Fibroblast of lung (primary cell): ENCODE measurements at places on chromosomes 5 and 9. TPM values are rescaled to one million over a fixed set of nuclear protein-coding genes. Genes with fewer than 3 reads are reported as not detected.
A peak's percentile ranks its signal among the peaks of the same experiment; 100 is the strongest.

IFNA8 gene
- polyA plus RNA-seq: not detected in 2 replicates

PTGR1 gene
- 137 and 191 TPM in 2 replicates for polyA plus RNA-seq

CEP72 gene
- polyA plus RNA-seq: 0.92 and 2.4 TPM in 2 replicates

GHR gene
- polyA plus RNA-seq: 1.9 and 2.4 TPM in 2 replicates

- DNase-seq: no peak
These were observed 6.5 kb upstream of the PLEKHG4B start for GRCh38 chr5:85334-85995.

GRCh38 chr9:21681641-21682040 is 120.8 kb upstream of the MTAP start:
- peak; percentile 95 for DNase-seq

DNA sequence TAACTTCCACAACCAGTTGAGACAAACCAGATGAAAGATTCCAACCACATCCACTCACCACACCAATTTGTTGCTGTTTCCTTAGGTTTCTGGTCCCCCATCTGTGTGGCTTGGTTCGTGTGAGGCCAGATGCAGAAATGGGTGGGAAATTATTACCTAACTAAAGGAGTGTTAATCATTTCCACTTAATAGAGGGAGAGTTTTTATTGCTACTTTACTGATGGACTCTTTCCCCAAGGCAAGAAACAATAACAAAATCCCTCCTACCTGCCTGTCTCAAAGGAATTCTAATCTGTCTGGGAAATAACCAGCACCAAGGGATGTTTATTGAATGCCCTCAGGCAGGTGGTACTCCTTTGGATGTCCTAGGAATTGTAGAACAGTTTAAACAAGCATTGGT is 76.3 kb downstream of the TMEM167A start:
- no peak for DNase-seq

- no peak for DNase-seq
These were observed 2233.8 kb upstream of the C9orf72 start for GRCh38 chr9:29806937-29807618.

- DNase-seq: no peak
These were observed 80.2 kb upstream of the ZNF169 start for GRCh38 chr9:94178927-94179326.

GRCh38 chr9:124802426-124802825 is 25.5 kb downstream of the OLFML2A start:
- no peak for DNase-seq

DNA sequence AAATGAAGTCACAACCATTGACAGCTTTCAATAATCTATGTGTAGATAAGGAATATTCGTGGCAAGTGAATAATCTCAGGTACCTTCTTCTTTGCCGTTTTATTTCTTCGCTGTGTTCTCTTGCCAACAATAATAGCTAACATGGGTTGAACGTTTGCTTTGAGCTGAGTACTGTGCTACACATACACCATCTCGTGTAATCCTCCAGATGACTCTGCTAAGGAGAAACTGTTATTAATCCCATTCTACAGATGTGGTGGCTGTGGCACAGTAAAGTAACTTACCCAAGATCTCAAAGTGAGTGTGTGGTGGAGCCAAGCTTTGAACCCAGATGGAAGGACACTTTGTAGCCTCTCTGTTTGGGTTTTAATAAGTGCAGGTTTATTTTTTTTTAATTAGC is 179.7 kb downstream of the C9orf152 start:
- DNase-seq: no peak

GRCh38 chr9:111915425-111915758 is 18.8 kb downstream of the UGCG start:
- no peak for DNase-seq

- peak; percentile 68 for DNase-seq
These were observed 44.0 kb upstream of the XPA start for GRCh38 chr9:97740848-97741821.

DNA sequence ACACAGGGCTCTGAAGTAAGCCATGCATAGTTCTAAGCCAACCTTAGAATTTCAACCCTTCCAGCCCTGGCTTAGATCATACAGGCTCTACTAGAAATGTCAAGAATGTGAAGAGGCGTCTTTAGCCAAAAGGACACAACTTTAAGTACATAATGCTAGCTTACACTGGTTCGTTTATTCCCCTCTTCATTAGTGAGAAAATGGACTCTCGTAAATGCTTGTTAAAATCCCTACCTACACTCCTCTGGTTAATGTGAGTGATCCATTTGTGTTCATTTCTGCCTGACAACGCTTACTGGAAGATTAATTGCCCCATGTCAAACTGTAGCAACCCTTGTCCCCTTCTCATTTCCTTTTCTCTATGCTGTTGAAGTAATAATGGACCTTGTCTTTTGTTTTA is 149.3 kb upstream of the POU5F2 start:
- peak; percentile 73 for DNase-seq

GRCh38 chr5:34487159-34487879 is 168.8 kb upstream of the RAI14 start:
- DNase-seq: peak; percentile 97

GRCh38 chr5:95899829-95900228 is 61.8 kb downstream of the ELL2 start:
- DNase-seq: no peak

DNA sequence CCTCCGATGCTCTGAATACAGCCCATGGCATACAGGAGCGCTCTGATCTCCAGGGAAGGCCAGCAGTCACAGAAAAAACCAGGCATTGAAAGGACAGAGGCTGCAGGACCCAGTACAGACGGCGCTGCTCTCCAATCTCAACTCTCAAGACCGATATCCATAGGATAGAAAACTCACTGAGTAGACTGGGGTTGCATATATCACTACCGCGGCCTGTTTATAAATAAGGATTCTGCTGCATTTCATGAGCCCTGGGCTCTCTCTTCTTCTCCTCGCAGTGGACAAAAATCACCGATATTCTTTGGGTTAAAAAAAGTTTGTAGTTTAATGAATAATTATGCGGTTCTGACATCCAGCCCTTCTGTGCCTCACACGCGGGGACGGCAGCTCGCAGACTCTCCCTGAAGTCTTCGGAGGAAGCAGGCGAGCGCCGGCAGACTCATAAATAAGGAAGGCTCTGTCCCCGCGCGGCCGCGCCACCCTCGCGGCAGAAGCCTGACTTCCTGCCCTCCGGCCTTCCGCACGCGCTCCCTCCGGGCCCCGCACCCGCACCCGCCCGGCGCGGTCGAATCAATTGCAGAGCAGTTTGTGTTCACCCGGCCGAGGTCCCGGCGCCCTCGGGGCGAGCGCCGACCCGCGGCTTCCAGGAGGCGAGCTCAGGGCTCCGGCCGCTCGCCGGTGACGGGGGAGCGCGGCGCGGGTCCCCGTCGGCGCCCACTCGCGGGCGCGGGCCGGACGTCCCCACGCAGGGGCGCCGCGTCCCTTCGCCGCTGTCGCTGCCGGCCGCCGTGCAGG is at the start of gene FAM78A:
TSS of gene FAM78A (minus strand) at position 417 of the 795 bp plus-strand sequence. CDS start at position 86, 331 bp downstream.
- DNase-seq: no peak
